Activated T-cell treated with anti-CD3 and anti-CD28 coated beads, Interleukin-2, amount 50 U/mL, for 1 hour (primary cell): ENCODE measurements at places on chromosomes 7 and 10.

GRCh38 chr10:52212062-52212461, 102.0 kb upstream of the DKK1 start:
- no peak for DNase-seq

DNA sequence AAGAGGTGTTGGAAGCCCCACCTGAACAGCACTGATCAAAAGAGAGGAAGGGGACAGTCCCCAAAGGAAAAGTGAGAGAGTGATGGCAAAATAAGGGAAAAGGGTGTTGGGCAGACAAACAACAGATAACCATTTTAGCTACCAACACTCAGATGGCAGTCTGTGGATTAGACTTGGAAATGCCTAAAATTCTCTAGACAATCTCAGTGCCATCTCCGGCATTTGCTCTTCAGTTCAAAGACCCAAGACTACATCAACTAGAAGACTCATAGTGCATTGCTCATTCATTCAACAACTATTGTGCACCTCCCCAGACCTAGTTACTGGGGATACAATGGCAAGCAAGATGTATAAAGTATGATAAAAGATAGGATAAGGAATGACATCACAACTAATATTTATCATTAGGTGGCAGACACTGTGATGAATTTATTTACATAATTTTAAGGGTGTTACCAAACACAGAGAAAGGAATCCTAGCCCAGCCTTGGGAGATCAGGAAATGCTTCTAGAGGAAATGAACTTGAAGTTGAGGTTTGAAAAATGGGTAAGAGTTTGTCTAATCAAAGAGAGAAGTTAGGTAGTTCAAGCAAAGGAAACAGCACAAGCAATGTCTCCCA, 109.3 kb upstream of the ARID5B start:
- no peak for DNase-seq

GRCh38 chr10:3775696-3776551, 9.1 kb downstream of the KLF6 start:
- peak; percentile 51 for DNase-seq

DNA sequence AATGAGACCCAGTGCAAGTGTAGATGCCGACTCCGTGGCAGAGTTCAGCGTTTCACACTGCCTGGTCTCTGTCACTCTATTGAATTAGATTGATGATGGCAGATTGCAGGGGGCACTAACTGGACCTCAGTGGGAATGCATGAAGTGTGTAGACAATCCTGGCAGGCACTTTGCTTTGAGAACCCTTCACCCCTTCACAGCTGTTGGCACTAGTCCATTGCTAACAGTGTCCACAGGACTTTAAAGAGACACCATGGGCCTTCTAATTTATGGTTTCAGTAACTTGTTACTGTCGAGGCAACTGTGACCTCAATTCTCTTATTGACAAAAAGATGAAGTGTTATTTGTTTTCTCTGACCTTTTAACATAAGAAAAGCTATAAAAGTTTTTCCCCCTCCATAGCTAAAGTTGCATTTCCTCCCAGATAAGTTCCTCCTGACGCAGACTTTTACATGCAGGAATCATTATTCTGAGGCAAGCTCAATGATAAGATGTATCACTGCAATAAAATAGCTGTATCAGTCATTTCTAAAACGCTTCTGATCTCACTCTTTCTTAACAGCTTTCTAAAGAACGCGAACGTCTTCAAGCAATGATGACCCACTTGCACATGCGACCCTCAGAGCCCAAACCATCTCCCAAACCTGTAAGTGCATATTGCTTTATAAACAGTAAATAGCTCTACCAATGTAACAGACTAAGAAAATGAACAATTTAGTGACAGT, 238.9 kb downstream of the FOXP2 start:
- DNase-seq = no peak

DNA sequence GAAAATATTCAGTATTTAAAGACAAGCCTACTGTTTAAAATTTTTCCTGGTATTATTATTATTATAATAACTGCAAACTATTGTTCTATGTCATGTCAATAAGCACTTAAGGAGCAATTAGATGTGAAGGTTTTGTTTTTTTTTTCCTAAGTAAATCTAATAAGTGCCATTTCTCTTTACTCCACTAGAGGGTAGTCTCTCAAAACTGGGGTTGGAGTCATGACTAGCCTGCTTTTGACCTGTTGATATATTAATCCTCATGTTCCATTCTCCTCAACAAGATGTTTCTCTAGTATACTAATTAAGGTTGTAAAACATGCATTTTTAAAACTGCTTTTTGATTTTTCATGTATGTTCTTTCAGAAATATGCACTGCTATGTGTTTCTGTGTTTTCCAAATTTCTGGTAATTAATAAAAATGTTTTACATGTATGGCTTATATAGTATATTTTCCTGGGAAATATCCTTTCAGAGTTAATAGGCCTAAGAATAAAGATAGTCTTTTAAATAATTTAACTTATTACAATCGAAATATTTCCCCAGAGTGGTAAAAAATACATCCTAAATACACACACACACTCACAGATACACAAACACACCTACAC, 1.0 kb upstream of the LRRN3 start:
- no peak for DNase-seq

- peak; percentile 14 for DNase-seq
Observed at GRCh38 chr7:157397036-157397720, 60.4 kb downstream of the DNAJB6 start.

DNA sequence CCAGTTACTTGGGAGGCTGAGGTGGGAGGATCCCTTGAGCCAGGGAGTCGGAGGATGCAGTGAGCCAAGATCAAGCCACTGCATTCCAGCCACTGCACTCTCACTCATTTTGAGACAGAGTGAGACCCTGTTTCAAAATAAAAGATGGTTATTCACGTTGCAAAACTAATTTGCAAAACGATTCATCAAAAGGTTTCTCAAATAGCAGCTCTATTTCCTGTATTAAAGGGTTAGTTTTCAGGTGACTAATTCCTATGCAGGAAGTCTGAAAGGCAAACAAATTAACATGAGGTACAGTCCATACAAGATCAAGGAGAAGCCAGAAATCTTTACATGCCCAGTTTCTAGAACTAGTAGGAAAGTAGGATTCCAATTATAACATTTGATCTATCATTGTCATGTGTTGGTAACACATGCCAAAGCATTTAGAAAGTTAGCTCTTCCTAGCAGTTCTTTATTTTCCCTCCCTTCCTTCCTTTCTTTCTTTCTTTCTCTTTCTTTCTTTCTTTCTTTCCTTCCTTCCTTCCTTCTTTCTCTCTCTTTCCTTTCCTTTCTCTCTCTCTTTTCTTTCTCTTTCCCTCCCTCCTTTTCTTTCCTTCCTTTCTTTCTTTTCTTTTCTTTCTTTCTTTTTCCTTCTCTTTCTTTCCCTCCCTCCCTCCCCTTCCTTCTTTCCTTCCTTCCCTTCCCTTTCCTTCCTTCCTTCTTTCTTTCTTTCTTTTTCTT, 49.3 kb downstream of the DENND2A start:
- no peak for DNase-seq

GRCh38 chr10:43901744-43902504, 253.2 kb upstream of the ZNF32 start:
- DNase-seq = no peak

DNA sequence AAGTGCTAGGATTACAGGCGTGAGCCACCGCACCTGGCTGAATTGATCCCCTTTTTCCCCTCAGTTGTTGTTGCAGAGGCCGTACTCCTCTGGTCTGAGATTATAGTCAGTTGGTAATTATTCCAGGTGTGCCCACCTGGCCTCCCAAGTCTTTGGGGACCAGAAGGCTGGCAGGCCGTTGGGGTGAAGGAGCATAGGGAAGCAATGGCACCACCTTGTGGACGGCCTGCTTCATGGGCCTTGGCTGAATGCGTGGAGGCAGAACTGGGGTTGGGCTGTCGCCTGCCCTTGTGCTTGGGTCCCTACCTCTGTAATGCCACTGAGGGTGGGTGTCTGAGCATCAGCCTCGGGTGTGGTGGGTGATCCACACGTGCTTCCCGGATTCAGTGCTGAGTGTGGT, 125.7 kb downstream of the RGS10 start:
- peak; percentile 74 for DNase-seq

- DNase-seq = no peak
Observed at GRCh38 chr7:151586531-151587260, 67.0 kb upstream of the RHEB start.

GRCh38 chr7:94174375-94174774, 170.2 kb upstream of the BET1 start:
- no peak for DNase-seq

DNA sequence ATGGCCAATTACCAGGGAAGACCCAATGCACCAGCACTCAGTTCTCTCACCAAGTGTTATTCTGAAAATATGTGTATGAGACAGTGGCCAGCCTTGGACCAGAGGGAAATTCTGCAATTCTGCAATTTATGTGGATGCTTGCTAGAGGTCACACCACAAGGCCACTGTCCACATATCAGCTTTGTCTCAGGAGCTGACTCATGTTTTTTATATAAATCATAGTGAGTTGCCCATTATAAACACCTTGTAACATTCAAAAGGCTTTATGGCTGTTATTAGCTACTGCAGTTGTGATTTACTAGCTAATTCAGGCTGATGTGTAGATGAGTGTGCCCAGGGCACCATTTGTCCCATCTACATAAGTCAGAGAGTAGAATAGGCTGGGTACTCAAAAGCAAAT, 649.0 kb downstream of the LRMDA start:
- no peak for DNase-seq

DNA sequence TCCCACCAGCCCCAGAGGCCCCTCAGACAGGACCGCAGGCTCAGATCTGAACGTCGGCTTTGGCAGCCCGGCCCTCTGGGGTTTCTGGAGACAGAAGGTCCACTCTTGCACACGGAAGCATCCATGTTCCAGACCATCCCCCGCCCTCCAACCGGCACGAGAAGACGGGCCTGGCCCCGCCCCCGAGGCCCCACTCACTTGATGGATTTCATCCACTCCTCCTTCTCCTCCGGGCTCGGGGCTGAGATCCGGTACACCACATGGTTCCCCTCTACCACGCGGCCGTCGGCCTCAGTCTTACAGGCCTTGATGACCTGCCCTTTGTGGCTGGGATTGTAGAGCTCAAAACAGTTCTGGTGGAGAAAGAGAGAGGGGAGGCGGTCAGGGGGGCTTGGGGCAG, 107.3 kb downstream of the CYTH3 start:
- DNase-seq = no peak

GRCh38 chr7:138247568-138248333, 171.5 kb downstream of the AKR1D1 start:
- no peak for DNase-seq

GRCh38 chr10:62103857-62104256, 164.8 kb downstream of the RTKN2 start:
- DNase-seq = no peak

DNA sequence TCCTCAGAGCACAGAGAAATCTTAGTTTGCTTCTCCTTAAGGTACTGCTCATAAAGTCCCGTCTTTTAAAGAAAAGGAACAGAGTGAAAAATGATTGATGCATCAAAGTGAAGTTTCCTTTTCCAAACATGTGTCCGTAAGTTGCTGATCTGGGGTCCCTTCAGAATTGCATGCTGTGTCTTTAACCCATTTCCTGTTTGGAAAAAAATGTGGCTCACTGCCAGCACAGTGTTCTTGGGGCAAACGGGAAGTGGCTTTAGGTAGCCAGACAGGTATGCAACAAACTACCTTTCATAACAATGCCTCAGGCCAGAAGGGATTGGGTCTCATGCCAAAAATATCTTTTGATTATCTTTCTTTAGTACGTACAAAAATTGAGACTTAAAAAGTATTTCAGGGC, 50.9 kb downstream of the TFAM start:
- DNase-seq = no peak

GRCh38 chr7:2517678-2518507, 1.7 kb upstream of the LFNG start:
- no peak for DNase-seq

- no peak for DNase-seq
Observed at GRCh38 chr10:132987671-132988571, 45.6 kb upstream of the CFAP46 start.

DNA sequence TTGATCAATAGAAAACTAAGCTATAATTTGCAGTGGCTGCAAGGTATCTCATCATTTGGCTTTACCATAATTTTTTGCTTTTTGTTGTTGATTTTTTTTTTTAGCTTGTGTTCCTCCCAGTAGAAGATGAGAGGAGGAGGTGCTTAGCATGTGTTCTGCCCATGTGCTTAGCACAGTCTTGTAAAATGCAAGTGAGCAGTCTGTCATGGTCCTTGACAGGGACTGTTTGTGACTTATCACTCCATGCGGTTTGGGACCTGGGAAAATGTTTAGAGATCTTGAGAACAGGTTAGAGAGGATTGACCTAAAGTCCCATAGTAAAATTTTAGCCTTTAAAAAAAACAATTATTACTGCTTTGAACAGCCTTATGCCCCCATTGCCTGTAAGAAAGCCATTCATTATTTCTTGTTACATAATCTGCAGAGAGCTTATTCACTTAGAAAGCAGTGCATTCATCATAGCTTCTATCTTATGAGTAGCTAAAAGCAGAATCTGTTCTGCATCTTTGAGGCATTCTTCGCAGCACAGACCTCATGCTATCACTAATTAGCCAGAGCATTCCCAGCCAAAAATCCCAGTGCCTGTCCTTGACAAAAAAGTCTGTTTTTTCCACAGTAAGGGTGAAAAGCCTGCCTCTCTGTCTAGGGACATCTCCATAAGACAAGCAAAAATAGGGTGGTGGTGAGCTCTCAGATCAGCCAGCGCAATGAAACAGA, 748.7 kb upstream of the GALNT17 start:
- DNase-seq = no peak

GRCh38 chr7:2702594-2702957, 14.6 kb downstream of the AMZ1 start:
- no peak for DNase-seq

- DNase-seq = no peak
Observed at GRCh38 chr10:113528876-113529275, 24.0 kb upstream of the HABP2 start.

DNA sequence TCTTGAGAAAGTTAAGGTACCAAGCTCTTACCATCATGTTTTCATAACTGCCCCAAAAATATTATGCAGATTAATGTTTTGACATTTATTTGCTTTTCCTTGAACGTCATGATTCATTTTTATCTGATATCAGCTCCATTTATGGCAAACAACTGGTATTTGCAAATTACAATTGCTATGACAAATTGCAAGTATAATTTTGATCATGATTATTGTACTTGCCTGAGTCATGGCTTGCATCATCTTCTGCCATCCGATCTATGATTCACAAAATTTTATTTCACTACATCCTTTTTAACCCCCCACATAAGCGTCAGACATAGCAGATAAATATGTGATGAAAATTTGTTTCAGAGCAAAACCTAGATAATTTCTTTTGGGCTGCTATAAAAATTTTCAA, 155.0 kb downstream of the STK31 start:
- no peak for DNase-seq

- no peak for DNase-seq
Observed at GRCh38 chr7:37817996-37818720, 30.2 kb upstream of the NME8 start.

DNA sequence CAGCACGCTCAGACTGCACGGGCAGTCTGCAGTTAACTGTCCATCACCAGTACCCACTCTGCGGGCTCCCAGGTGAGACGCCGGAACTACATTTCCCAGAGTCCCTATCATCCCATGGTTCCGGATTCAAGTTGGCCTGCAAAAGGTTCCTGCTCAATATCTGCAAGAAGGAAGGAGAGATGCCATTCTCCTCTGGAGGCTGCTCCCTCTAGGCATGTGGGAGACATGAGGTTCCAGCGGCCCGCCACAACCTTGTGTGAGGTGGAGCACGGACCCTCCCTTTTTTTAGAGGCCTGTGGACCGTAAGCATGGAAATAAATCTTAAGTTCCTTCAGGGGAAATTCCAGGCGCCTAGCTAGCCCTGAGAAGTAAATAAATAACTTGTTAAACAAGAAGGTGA, 29.7 kb downstream of the NUP42 start:
- DNase-seq = no peak
